ENCODE measurements at places on chromosomes 3 and 15. TPM values are rescaled to one million over a fixed set of nuclear protein-coding genes. Genes with fewer than 3 reads are reported as not detected.

GRAMD2A gene
- polyA plus RNA-seq: not detected

LRRC49 gene
- polyA plus RNA-seq: 0.50 TPM

DNAJC17 gene
- polyA plus RNA-seq: 31.5 TPM

RETNLB gene
- not detected for polyA plus RNA-seq

KBTBD8 gene
- 1.6 TPM for polyA plus RNA-seq

RIOX2 gene
- 43.0 TPM for polyA plus RNA-seq

IFT57 gene
- polyA plus RNA-seq: 50.9 TPM

CEMIP gene
- polyA plus RNA-seq: 0.03 TPM

CPN2 gene
- polyA plus RNA-seq: not detected

OCA2 gene
- polyA plus RNA-seq: not detected

GP5 gene
- polyA plus RNA-seq: 1.9 TPM

NRG4 gene
- not detected for polyA plus RNA-seq

ACKR4 gene
- not detected for polyA plus RNA-seq

ZNF80 gene
- polyA plus RNA-seq: 0.64 TPM

NPAP1 gene
- polyA plus RNA-seq: not detected

WDR93 gene
- polyA plus RNA-seq: not detected

LYZL4 gene
- not detected for polyA plus RNA-seq
